ENCODE measurements at places on chromosomes 3 and 15.

DNA sequence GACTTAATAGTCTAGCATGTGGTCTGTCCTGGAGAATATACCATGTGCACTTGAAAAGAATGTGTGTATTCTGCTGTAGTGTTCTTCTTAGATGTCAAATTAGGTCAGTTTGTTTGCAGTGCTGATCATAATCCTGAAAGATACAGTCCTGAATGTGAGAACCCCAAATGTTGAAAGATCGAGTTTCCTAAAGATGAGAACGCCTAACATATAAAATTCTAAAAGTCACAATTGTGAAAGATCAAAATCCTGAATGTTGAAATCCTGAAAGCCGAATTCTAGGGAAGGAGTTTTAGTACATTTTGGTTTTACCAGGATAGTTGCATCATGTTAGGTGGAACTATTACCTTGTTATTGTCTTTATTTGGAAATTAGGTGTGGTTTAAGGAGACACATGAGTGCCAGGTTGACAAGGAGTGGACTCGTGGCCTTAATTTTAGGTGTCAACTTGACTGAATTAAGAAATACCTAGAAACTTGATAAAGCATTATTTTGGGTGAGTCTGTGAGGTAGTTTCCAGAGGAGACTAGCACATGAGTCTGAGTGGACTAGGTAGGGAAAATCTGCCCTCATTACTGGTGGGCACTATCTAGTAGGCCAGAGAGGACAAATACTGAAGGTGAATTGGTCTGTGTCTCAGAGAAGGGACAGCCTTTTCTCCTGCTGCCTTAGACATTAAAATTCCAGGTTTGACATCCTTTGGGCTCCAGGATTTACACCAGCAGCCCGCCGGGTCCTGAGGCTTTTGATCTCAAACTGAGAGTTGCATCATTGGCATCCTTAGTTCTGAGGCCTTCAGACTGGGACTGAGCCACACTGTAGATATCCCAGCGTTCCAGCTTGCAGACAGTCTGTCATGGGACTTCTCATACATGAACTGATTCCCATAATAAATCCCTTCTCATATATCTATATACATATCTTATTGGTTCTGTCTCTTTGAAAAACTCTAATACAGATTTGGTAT lies 77.1 kb downstream of the LRRC28 start:
- no peak for DNase-seq

DNA sequence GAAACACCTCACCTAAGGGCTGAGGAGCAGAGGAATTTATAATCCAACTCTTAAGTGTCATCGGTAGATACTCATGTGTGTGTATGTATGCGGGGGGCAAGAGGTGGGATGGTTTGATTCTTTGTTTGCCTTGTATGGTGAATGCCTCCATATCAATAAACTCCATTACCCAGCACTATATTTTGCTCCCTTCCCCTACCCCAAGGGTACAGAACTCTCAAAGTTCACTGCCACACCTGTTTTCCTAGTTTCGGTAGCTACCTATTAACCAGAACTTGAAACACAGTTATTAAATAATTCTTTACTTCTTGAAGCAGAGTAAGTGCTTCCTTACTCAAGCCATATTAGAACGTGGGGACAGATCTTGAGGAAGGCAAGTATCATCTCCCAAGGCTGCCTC lies 400.8 kb upstream of the SUCLG2 start:
- no peak for DNase-seq

DNA sequence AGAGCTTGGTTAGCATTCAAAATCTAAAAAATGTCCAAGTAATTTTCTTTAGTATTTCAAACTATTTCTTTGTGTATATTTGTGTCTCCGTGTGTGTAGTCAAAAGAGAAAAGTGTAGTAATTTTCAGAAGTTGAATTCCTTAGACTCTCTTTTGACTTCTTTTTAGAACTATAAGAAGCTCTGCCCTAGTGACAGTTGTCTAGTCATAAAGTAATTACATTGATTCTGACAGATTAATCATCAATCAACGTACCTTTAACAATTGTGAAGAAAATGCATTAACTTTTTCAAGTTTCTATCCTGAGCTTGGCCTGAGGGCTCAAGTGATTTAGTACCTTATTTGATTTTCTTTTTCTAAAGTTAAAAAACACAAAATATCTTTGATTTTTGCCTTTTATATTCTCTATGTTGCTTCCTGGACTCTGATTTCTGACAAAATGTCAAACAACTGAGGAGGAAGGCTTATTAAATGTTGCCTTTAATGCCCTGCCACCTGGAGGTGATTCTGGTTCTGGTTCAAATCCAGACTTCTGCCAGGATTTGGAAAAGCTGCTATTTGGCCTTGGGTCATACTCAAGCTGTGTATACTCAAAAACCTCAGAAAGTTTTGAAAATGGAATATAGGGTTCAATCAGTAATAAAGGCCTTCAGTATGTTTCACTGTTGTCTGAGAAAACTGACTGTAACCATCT lies 653.6 kb downstream of the NSUN3 start:
- DNase-seq: no peak

DNA sequence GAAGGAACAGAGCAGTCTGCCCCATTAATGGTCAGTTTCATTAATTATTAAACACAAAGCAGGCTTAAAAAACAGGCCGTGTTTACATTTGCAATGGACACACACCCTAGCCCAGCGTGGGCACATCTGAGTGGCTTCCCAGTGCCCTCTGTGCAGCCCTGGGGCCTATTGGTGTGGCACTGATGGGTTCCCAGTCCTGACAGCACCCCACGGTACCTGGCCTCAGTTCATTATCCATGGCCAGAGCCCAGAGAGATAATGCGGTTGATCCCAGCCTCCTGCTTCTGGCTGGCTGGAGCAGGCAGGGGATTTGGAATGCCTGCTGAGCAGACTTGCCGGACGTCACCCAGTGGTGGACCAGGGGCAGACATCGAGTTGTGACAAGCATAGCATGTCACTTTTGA lies 110.5 kb upstream of the ABHD17C start:
- no peak for DNase-seq

DNA sequence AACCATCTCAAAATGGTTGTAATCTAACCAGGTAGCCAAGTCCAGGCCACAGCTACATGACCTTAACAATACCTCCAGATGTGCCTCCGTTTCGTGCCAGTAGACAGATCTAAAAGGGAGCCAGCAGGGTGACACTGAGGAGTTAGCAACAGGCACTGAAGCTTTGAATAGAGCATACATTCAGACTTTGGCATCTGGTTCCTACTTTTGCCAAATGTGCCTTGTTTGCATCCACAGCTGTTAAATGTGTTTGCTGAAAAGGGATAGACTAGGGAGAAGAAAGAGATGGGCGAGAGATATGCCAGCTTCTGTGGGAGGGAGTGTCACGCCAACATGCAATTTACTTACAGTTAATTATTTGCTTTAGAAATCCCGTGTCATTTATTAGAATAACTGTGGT lies 1433.9 kb upstream of the CADM2 start:
- DNase-seq: no peak

- peak; percentile 56 for DNase-seq
Measured at GRCh38 chr15:64911311-64912186, at the start of gene ANKDD1A. ANKDD1A (plus strand) TSS chr15:64911902; CDS start chr15:64911931, 29 bp downstream.

DNA sequence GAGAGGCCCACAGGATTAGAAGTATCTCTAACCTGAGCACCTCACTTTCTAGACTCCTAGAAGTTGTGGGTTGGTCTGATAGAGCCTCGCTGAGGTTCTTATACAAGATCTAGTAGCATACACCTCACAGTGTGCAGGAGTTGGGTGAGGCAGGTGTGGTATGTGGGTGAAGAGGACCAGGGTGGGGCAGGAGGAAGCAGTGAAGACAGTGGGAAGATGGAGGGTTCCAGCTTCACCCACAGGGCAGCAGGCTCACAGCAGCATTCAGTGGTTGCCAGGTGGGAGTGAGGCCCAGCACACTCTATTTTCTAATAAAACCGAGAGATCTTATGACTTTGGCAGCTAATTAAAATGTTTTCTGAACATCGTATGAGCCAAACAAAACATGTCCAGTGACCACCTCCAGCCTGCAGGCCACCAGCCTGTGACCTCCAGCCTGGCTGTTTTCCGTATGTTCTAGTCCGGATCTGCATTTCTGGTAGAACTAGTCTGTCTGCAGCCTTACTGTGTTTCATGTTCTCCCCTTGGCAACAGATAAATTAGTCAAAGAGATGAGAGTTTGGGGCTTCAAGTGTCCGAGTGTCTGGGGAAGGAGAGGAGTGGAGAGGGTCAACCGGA lies 170.4 kb upstream of the CTDSPL start:
- no peak for DNase-seq

DNA sequence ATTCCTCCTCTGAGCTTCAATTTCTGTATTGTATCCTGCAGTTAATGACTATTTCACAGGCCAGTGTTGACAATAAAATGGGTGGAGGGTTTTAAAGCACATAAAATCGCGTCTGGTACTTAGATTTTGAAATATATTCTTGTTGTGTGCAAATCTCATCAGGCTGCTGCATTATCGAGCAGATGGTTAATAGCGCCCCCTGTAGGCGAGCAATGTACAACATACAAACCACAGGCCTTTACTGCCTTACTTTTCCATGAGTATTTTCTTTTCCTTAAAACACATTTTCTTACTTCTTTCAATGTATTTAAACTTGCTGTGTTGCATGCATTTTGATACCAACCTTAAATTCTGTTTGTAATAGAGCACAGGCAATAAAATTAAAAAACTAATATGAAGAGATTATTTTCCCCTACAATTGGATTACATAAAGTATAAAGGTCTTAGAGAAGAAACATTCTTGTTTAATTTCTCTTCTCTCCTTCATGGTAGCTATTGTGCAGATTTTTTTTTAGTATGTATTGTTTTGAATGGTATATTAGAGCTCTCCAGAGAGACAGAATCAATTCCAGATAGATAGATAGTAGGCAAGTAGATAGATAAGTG lies 608.4 kb downstream of the CADM2 start:
- peak; percentile 29 for DNase-seq

- no peak for DNase-seq
Measured at GRCh38 chr3:133763797-133764683, 17.8 kb downstream of the TF start.

DNA sequence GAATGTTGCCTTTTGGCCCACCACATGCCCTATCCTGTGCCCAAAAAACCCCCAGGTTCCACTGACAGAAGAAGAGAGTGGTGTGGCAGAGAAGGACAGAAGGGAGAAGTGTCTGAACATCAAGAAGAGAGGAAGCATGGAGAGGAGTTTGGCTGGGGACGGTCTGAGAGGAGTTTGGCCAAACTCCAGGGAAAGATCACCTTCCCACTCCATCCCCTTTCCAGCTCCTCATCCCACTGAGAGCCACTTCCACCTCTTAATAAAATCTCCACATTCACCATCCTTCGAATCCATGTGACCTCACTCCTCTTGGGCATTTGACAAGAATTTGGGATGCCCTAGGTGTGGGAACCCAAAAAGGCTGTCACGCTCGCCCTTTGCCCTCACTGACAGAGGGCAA lies 311.6 kb upstream of the GRM7 start:
- no peak for DNase-seq

GRCh38 chr3:12427551-12427950 lies 56.7 kb upstream of the TSEN2 start:
- no peak for DNase-seq

DNA sequence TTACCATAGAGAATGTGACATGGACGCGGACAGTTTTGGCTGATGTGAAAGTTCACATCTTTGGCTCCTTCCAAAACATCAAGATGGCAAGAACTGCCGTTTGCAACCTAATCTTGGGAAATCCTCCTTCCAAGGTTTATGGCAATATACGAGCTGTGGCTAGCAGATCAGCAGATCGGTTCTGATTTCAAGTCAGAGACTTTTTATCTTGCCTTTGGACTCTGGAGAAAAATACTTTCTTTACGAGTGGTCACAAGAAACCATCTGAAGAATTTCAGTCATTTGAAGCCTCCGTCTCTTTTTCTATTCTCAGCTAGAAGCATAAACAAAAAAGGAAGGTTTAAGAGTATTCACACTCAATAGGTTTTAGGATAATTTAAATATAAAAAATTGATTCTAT lies 153.5 kb upstream of the MEIS2 start:
- no peak for DNase-seq

GRCh38 chr3:41169023-41169422 lies 30.3 kb upstream of the CTNNB1 start:
- DNase-seq: no peak

DNA sequence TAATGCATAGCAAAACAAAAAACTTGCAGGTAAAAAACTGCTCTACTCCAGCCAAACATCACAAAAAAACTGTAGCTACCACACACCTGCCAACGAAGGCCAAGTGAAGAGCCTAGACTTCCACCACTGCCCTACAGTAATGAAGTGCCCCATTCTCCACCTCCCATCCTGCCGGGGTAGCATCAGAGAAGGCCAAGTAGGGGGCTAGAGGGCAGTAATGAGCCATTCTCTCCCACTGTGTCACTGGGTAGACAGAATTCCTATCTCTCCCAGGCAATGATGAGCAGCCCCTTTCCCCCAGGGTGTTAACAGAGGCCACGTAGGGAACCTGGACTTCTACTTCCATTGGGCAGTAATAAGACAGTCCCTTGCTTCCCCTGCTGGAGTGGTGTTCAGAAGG lies 9.5 kb downstream of the SEC22C start:
- DNase-seq: peak; percentile 49

DNA sequence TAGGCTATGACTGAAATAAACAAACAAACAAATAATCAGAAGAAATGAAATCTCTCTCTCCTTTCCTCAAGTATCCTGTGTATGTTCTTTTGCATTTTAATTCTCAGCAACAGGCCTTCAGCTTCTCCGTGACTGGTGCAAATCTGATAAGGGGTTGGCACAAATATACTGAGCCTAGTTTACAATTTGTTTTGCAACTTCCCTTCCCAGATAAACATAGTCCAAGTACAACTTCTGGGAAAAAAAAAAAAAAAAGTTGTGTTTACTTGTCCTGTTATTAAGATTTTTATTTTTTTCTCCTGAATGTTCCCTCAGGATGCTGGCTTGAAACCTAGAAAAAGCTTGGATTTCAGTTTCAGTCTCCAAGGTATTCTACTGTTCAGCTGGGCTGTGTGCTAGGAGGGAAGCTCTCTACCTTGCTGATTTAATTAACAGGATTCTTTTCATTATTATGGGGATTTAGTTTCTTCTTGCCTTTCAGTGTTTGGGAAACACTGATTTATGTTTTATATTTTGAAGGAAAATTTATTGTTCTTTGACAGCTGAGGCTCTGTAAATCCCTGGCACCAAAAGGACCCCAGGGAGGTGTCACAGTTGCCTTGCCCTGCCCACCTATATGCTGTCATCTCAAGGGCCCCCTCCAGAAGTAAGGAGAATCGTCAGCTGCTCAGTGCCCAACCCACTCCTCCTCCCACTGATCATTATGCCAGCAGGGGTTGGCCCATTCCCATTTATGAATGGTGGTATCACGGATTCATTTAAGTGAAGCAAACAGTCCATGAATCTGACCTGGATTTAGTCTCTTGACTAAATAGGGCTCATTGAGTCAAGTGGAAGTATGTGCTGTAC lies 185.2 kb downstream of the MEIS2 start:
- DNase-seq: peak; percentile 17

GRCh38 chr3:131075632-131076328 lies 49.1 kb downstream of the NEK11 start:
- DNase-seq: no peak

All from endothelial cell of umbilical vein (primary cell).